ENCODE measurements at places on chromosomes 2 and 18. TPM values are rescaled to one million over a fixed set of nuclear protein-coding genes. Genes with fewer than 3 reads are reported as not detected.

GRCh38 chr2:145724311-145724898 is 1204.5 kb upstream of the ZEB2 start:
- H3K4me3 ChIP-seq = no peak overlapping the region
- no peak for DNase-seq
- H3K27ac ChIP-seq = no peak overlapping the region
- no peaks in the 10 kb centered on the region for H3K36me3 ChIP-seq
- H3K27me3 ChIP-seq = no peaks in the 10 kb centered on the region
- no peaks in the 10 kb centered on the region for H3K4me1 ChIP-seq

DNA sequence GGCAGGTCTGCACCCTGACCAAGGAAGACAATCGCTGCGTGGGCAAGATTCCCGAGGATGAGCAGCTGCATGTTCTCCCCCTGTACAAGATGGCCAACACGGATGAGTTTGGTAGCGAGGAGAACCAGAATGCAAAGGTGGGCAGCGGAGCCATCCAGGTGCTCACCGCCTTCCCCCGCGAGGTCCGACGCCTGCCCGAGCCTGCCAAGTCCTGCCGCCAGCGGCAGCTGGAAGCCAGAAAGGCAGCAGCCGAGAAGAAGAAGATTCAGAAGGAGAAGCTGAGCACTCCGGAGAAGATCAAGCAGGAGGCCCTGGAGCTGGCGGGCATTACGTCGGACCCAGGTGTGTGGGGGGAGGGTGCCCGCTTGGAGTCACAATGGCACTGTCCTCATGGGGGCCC is 48.4 kb downstream of the BOLA3 start:
- H3K4me1 ChIP-seq = no peaks in the 10 kb centered on the region
- DNase-seq = no peak
- H3K36me3 ChIP-seq = peaks cover 12% of the 10 kb centered on the region
- no peak overlapping the region for H3K27ac ChIP-seq
- H3K27me3 ChIP-seq = no peaks in the 10 kb centered on the region

- no peak for DNase-seq
- peaks cover 51% of the 10 kb centered on the region for H3K36me3 ChIP-seq
- peak overlapping the region; percentile 92 for H3K27ac ChIP-seq
- no peaks in the 10 kb centered on the region for H3K27me3 ChIP-seq
- H3K4me3 ChIP-seq = peak overlapping the region; percentile 83
These were observed 50.3 kb downstream of the NCK2 start for GRCh38 chr2:105794926-105795574.

DNA sequence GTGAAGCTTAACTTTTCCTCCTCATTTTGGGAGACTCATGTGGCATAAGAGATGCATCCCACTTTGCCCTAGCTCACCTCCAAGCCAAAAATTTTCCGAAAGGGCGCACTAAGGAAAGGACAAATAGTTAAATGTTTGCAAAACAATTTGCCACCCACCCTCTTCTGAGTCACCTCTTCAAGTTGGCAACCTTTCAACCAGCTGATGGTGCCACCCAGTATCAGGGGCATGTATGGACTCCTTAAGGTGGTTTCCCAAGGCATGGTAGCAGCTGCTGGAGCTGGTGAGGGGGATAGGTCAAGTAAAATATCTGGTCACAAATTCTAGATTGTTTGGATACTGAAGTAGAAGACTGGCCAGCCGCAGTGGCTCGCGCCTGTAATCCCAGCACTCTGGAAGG is 17.2 kb upstream of the ITGAV start:
- H3K4me3 ChIP-seq = no peak overlapping the region
- H3K36me3 ChIP-seq = no peaks in the 10 kb centered on the region
- DNase-seq = no peak

GRCh38 chr2:229492034-229492433 is 220.9 kb upstream of the PID1 start:
- no peaks in the 10 kb centered on the region for H3K4me1 ChIP-seq
- DNase-seq = no peak

The RAB6C gene
- total RNA-seq = not detected

The SH3RF3 gene
- 2.2 TPM for total RNA-seq

The CD8B gene
- 260 TPM for total RNA-seq

The HOXD13 gene
- not detected for total RNA-seq

Data from activated naive CD8-positive, alpha-beta T cell treated with anti-CD3 and anti-CD28 coated beads for 36 hours (primary cell).